ENCODE measurements at places on chromosomes 1 and 21.

GRCh38 chr1:145927916-145928643 lies 796 bp upstream of the RBM8A start:
- no peak for DNase-seq

- DNase-seq, result no peak
Measured at GRCh38 chr1:221448585-221449175, 293.2 kb downstream of the DUSP10 start.

DNA sequence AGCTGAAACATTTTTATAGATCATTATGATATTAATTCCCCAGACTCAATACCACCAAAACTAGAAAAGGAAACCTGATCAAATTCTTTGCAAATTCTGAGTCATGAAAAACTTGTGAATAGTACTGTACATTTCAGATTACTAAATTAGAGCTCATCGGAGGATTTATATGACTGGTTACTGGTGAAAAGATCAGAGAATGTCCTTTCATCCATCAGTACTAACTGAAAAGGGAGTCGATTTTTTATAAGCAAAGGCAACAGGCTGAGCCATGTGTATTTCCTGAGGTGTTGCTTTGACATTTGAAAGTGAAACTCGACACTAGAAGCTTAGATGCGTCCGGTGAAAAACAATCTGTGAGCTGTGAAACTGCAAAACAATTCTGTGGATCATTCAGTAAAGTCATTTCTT lies 155.7 kb downstream of the TNFSF18 start:
- no peak for DNase-seq

DNA sequence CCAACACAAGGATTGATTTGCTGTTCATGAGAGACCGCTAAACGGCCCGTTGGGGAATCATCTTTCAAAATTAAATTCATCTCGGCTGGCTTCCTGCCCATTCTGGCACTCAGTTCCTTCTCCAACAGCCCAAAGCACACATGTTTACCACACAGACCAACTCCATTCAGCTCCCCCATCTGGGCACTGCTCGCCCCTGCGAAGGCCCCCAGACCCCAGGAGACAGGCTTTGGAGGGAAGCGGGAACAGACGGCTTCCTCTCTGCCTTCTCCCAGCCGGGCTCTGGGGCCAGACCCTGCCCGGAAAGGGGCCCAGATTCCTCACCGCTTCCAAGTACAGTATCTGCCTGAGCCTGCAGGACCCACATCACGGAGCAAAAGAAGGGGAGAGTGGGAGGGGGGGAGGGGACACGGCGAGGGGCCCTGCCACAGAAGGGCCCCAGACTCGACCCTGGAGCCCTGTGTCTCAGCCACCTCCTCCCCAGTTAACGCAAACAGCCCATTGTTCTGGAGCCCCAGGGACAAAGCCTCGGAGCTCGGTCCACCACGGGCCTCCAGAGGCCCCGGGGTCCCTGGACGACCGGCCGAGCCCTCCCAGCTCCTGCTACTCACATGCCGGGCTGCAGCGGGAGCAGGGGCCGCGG lies 660 bp downstream of the MEGF6 start:
- no peak for DNase-seq

DNA sequence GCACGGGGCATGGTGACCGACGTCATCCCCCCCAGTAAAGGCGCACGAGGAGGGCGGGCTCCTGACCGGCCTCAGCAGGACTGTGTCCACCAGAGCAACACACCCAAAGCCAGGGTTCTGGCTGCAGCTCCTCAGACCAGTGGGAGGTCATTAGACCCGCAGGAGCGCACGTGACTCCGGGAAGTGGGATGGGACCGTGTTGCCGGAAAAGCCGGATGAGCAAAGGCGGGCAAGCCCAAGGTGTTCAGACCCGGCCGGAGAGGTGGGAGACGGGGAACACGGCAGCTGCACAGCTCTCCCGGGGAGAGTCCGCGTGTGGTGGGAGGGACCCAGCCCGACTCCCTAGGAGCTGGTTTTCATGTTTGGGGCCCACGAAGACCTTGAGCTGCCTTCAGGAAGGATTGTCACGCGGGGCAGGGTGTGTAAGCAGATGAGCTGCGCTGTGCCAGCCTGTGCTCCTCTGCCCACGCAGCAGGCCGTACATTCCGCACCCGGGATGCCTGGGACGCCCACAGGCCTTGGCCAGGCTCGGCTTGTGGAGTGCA lies 20.6 kb upstream of the TRAPPC10 start:
- no peak for DNase-seq

GRCh38 chr1:25899792-25900191 lies 6.4 kb downstream of the STMN1 start:
- no peak for DNase-seq

GRCh38 chr1:30418939-30419720 lies 304.3 kb downstream of the MATN1 start:
- DNase-seq, result no peak

DNA sequence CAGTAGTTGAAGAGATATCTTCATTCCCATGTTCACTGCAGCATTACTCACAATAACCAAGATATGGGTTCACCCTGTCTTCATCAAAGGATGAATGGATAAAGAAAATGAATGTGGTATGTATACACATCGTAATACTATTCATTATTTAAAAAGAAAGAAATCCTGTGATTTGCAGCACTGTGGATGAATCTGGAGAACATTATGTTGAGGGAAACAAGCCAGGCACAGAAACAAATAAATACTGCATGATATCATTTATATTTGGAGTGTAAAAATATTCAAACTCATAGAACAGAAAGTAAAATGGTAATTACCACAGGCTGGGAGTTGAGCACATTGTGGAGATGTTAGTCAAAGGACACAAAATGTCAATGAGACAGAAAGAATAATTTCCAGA lies 977.2 kb downstream of the AMY1C start:
- DNase-seq, result no peak

GRCh38 chr1:159211331-159212136 lies 6.9 kb downstream of the ACKR1 start:
- peak; percentile 26 for DNase-seq

DNA sequence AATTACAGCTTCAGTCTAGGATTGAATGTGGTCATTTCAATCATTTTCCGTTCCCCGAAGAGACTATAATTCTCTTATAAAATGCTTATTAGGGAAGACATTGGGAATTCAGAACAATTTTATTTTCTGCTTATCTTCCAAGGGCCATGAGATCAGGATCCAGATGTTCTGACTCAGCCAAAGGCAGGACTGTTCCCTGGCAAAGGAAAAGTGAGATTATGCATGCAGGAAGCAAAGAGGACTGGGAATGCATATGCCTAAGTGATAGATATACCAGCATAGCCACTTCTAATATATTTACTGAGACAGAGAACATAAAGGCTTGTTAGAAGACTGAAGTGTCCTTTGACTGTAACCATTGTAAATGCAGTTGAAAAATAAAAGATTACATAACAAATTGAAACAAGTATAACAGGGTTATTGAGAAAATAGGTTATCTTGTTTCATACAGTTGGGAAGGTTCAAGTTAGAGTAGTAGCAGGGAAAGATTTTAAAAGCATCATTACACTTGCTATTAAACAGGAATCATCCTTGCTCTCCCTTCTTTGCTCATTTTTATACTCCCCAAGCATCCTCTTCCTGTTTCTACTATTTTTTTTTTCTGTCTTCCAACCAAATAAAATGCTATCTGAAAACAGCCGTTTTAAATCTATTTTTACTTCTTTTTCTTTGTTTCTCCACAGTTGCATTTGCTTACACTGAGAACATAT lies 439.6 kb upstream of the ADAMTS5 start:
- no peak for DNase-seq

DNA sequence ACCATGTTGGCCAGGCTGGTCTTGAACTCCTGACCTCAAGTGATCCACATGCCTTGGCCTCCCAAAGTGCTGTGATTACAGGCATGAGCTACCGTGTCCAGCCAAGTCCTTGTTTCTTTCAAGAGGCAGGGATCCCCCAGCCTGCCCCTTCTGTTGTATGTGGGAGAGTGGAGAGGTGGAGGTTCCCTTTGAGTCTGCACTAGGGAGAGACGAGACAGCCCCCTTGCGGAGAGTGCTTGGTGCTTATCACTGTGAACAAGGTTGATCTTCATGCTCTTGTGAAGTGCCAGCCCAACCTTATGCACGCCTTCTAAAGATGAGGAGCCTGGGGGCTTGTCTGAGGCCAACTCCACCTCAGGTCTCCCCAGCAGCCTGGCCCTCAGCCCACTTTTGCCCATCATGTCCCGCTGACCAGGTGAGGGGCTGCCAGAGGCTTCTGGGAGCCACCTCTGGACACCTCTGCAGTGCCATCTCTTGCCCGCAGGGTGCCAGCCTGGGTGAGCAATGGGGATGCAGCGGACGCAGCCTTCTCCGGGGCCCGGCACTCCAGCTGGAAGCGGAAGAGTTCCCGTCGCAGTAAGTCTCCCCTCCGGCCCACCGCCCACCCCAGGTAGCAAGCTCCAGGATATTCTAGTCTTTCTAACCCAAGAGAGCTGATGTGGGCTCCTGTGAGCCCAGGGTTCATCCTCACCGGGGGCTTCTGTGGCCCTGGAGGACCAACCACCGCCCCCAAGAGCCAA lies 62.3 kb downstream of the ARHGEF10L start:
- no peak for DNase-seq

DNA sequence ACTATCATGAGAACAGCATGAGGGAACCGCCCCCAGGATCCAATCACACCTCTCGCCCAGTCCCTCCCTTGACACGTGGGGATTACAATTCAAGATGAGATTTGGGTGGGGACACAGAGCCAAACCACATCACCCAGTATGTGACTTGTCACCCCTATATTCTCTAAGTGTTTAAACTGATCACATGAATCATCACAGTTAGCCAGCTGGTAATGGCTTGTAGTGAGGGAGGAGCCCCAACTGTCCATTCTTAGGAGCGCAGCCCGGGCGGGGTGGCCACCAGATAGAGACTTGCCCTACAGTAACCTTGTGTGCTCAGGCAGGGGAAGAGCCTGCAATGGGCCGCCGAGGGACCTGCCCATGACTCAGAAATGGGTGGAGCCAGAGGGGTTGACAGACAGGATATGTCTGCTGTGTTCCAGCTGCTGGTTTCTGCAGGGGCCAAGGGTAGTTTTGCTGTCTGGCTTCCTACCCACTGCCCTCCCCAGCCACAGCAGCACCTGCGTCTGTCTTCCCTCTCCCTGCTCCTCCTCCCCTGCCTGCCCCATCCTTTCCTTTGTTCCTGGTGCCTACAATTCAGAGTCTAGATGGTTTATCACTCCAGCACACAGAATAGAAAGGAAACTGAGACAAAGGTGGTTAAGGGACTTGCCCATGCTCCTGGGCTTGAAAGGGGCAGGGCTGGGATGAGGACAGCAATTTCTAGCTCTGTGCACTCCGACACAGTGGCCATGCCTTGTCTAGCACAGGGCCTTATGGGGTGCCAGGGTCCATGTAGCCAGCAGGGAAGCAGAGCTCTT lies 9.2 kb downstream of the ABCG1 start:
- peak; percentile 66 for DNase-seq

GRCh38 chr21:29219165-29219770 lies 79.5 kb upstream of the BACH1 start:
- DNase-seq, result no peak

- DNase-seq, result no peak
Measured at GRCh38 chr1:96583903-96584302, 137.7 kb upstream of the PTBP2 start.

DNA sequence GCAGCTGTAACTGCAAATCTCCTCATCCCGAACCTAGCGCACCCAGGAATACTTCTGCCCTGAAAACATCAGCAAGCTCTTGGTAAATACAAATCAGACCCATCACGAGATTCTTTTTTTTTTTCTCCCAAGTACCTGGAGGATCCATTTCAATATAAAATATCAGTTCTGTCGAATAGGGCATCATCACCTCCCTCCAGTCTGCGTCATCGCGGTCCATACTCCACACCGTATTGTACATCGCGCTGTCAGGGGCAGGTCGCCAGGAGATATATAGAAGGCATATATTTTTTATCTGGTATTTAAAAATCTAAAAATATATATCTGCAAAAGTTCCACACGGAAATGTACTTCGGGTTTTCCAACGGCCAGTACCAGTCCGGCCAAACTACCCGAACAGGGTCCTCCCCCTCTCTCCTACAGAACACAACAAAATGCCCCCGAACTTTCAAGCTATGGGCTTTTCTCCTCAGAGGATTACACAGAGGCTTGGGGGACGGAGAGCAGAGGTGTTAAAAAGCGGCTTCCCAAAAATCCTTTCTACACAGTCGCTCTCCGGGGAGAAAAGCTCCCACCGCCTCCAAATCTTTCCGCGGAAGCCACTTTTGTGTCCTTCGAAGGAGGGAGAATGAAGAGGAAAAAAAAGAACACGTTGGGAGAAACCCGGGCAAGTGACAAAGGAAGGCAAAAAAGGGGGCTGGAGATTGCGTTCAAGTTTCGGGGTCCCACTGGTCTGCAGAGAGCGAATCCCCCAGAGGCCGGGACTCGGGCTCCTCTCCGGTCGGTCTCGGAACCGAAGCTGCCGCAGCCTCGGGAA lies 509 bp downstream of the PIK3R3 start:
- DNase-seq, result no peak

GRCh38 chr1:26838474-26839338 lies 12.2 kb downstream of the ZDHHC18 start:
- DNase-seq, result no peak

GRCh38 chr1:30966690-30967369 lies 58.3 kb upstream of the SDC3 start:
- DNase-seq, result no peak

DNA sequence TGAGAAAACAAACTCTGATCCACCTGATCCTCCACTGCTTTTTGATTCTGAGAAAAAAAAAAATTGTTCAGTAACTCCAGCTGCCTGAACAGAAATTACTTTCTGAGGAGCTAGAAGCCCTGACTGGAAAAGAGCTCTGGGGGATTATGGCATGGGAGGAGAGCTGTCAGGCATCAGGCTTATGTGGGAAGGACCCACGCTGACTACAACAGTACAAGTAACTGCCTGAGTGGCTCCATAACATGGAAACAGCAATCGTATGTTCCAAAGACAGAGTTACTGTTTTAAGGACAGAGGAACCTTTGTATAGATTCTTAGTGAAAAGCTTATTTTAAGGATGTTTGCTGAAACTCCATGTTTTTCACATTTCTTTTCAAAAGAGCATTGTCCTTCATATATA lies 1.2 kb upstream of the ANGPTL7 start:
- no peak for DNase-seq

- DNase-seq, result no peak
Measured at GRCh38 chr1:56535939-56536338, 43.4 kb downstream of the PLPP3 start.

- DNase-seq, result no peak
Measured at GRCh38 chr1:36614571-36614970, 131.9 kb upstream of the CSF3R start.

DNA sequence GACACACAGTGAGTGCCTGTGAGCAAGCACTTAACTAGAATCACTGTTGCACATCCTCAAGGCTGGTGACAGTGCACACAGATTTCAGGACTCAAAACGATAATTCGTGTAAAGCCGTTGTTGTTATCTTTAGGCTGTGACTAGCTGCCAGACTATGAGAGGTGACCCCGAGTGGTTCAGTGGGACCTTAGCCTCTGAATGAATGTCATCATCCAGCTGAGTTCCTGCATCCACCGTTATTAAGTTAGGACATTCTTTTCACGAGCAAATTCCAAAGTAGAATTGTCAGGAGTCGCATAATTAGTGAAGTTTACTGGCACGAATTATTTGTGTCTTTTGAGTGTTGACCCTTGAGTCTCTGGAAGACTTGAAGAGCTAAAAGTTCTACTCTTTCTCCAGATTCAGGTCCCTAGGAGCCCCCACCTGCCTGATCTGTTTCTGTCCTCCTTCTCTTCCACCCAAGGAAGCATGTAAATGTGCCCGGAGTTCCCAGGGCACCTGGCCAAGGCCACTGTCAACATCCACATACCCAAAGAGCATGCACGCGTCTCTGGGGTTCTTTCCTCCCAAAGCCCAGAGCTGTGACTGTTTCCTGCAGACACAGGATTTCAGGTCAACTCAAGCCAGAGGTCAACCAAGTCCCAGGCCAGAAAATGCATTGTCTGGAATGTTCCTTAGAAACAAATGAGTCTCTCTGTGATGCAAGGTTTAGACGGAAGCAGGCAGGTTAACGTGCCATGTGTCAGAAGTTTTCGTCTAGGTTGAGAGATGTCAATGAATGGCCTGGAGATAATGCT lies 207.2 kb downstream of the TOMM20 start:
- DNase-seq, result no peak
